Peyer's patch (tissue), 4 donors: ENCODE measurements at places on chromosomes 3 and 15. TPM values are rescaled to one million over a fixed set of nuclear protein-coding genes. Genes with fewer than 3 reads are reported as not detected.

DNA sequence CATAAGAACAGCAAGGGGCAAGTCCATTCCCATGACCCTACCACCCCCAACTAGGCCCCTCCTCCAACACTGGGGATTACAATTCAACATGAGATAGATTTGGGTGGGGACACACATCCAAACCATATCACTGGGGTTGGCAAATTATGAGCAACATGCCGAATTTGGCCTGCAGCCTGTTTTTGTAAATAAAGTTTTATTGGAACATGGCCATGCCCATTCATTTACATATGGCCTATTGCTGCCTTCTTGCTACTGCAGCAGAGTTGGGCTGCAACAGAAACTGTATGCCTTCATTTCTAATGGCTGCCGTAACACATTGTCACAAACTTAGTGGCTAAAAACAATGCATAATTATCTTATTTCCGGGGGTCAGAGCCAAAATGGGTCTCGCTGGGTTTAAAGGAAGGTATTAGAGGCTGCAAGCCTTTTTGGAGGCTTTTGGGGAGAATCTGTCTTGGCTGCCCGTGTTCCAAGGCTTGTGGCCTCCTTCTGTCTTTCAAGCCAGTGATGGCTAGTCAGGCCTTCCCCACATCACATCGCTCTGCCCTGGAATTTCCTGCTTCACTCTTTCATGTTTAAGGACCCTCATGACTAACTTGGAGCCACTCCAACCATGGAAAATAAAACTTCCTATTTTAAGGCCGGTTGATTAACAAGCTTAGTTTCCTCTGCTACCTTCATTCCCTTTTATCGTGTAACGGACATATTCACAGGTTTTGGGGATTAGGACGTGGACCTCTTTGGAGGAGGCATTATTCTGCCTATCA lies 428.5 kb upstream of the PROK2 start:
- no peak for DNase-seq

- DNase-seq, result no peak
Observed at GRCh38 chr3:130948929-130949328, 55.0 kb downstream of the ATP2C1 start.

DNA sequence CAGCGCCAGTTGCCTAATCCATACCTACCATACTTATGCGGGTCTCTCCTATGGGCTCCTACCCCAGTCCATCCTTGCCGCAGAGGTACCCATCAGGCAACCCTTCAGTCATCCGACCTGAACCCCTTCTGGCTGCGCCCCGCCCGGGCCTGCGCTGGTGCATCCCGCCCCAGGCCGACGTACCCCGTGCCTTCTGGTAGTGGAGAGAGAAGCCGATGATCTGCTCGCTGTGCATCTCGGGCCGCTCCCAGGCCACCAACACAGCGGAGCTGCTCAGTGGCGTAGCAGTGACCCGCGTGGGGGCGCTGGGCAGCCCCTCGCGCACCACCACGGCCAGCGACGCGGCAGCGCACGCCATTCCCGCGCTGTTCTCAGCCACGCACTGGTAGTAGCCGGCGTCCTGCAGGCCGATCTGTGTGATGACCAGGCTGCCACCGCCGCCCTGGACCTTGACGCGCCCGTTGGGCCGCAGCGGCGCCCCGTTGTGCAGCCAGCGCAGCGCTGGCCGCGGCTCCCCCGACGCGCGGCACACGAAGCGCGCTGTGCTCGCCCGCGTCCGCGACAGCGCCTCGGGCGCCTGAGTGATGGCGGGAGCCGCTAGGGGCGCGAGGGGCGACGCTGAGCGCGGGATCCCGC lies 17.9 kb upstream of the IGDCC3 start:
- DNase-seq, result no peak

DNA sequence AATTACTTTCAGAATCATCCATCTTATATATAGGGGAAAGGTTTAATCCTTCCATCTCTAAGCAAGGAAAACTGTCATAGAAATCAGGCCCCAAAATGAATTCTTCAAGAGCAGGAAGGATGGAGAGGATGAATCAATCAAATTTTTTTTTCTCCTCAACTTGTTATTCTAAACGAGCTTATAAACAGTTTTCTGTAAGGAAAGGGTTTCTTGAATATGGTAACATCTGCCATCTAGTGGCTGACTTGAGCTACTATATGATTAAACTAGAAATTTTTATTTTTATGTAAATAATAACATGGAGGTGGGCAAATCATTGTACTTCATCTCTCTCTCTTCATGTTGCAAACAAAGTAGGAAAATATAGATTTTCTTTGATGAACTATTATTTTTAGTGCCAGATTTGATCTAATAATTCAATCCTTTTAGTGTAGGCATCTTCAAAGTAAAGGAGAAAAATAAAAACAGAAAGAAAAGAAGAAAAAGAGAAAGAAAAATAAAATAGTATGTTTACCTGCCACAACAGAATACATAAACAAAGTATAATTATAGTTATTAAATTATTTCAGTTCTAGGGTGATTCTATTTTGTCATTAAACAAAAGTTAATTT lies 146.6 kb downstream of the SERPINI1 start:
- DNase-seq, result no peak

DNA sequence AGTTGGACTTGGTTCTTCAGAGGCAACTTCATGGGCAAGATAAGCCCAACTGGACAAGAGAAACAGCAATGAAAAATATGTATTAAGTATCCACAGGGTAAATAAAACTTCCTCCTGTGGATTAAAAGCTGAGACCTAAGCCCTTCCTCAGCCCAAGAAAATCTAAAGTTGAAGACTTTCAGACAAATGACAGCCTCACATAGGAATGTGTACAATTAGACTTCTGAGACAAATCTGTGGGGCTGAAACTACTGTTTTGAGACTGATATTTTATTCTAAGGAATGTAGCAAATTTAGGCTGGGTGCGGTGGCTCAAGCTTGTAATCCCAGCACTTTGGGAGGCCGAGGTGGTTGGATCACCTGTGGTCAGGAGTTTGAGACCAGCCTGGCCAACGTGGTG lies 74.2 kb upstream of the IL12A start:
- DNase-seq, result no peak

The CNTN4 gene
- total RNA-seq, result 5.4 TPM

DNA sequence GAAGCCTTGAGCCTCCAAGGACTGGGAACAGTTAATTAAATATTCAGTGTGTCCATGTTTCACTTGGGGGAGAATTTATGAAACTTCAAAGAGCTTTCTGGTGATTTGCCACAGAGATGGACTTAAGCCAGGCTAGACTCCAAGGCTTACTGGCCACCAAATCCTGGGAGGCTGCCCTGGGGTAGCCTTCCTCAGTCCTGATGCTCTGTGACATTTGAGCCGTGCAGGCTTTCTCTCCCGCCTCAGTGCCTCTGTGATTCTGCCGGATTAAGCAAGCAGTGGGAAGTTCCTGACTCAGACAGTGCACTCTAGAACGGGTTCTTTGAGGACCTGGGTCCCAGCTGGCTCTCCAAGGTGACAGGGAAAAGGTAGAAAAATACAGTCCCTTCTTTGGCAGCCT lies 314.7 kb upstream of the ICE2 start:
- no peak for DNase-seq

The MEIS2 gene
- total RNA-seq, result 16.1 TPM

The CSPG5 gene
- total RNA-seq, result 1.3 TPM

GRCh38 chr3:80159990-80160506 lies 392.2 kb upstream of the ROBO1 start:
- no peak for DNase-seq

- DNase-seq, result no peak
Observed at GRCh38 chr3:126078866-126079265, 5.1 kb downstream of the SLC41A3 start.

- DNase-seq, result no peak
Observed at GRCh38 chr3:31885235-31885634, 95.8 kb downstream of the OSBPL10 start.

DNA sequence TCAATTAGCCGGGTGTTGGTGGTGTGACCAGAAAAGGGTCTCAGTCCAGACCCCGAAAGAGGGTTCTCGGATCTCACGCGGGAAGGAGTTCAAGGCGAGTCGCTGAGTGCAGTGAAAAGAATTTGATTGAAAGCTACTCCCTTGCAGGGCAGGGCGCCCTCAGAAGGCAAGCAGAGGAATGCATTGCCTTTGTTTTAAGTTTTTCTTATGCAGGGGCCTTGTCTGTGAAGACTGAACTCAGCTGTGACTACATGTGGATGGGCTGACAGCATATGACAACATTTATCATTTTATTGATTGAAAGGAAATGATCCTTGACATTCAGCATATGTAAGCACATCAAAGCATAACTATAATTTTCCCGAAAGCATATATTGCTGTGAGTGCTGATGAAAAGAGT lies 11.8 kb downstream of the CPN2 start:
- no peak for DNase-seq

The SATB1 gene
- 66.1 TPM for total RNA-seq

- no peak for DNase-seq
Observed at GRCh38 chr3:70183781-70184504, 128.5 kb downstream of the MDFIC2 start.

The ADAMTS7 gene
- 24.8 TPM for total RNA-seq

The FAM227B gene
- total RNA-seq, result 4.1 TPM

The EIF1B gene
- total RNA-seq, result 24.3 TPM

DNA sequence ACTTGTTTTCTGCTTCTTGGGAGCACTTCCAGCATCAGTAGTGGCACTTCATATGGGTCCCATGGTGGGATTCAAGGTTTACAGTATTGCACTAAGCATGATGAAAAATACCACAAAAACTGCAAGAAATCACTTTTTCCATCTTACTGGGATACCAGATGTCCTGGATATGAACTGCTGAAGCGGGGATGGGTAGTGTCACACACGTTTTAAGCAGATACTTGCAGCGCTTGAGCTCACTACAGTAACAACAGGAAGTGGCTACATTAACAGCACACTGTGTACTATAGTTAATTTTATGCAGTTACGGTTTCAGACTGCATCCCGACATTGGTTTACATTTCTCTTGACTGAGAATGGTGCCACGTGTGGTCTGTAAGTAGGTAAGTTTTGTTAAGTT lies 3.5 kb upstream of the ISG20 start:
- DNase-seq, result peak; percentile 87

The RASL12 gene
- total RNA-seq, result 10.5 TPM

GRCh38 chr3:76147846-76148245 lies 362.5 kb upstream of the ZNF717 start:
- DNase-seq, result no peak

- DNase-seq, result no peak
Observed at GRCh38 chr3:56673781-56674457, 9.1 kb downstream of the TASOR start.

The LDHAL6B gene
- total RNA-seq, result not detected

The RFTN1 gene
- total RNA-seq, result 135 TPM

DNA sequence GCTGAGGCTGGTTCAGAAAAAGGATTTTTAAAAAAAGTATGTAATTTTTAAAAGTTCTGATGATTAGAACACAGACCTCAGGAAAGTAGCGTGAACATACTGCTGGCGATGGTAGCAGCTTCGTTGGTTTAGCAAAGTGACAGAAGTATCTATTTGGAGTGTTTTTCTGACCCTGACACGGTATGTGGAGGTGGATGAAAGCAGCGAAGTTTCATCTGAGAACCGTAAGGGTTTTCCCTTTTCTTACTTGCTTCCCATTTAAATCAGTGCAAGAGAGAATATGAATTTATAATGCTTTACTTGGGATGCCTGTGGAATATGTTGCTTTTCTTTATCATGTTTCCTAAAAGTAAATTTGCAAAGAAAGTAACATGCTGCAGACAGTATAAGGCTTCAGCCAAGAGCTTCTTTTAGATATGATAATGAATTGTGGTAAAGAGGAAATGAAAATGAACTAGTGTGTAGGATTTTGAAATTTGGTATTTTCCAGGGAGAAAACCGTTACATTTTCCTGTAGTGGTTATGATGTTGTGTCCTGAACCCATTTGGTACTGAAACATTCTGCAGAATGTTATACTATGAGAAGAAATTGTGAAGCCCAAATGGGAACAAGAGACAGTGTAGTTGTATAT lies 3.9 kb downstream of the CHST2 start:
- DNase-seq, result no peak

DNA sequence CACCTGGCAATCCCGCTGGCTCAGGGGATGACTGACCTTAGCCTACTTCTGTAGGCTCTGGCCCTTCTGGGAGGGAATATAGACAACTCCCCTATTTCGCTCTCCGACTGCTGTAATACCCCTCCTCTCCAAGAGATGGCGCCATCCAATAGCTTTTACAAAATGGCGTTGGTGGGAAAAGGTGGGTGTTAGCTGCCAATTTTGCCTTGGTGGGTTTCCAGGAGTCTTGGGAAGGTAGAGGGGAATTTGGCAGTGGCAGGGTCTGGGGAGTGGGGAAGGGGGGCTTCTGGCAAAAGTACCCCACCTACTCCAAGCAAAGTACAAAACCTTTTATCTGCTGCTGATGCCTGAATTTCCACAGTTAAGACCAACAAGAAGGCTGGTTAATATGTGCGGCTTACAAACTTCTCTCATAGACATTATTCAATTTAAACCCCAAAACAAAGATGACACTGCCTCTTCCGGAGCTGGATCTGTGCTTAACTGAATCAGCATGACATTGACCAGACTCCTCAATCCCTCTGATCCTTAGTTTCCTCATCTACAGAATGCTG lies 62.1 kb downstream of the RASGRF1 start:
- DNase-seq, result peak; percentile 55

DNA sequence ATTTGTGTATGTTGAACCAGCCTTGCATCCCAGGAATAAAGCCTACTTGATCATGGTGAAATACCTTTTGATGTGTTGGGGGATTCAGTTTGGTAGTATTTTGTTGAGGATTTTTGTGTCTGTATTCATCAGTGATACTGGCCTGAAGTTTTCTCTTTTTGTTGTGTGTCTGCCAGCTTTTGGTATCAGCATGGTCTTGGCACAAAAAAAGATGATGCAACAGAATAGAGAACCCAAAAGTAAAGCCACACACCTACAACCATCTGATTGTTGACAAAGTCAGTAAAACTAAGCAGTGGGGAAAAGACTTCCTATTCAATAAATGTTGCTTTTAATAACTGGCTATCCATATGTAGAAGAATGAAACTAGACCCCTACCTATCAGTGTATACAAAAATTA lies 77.6 kb downstream of the TCF12 start:
- no peak for DNase-seq

DNA sequence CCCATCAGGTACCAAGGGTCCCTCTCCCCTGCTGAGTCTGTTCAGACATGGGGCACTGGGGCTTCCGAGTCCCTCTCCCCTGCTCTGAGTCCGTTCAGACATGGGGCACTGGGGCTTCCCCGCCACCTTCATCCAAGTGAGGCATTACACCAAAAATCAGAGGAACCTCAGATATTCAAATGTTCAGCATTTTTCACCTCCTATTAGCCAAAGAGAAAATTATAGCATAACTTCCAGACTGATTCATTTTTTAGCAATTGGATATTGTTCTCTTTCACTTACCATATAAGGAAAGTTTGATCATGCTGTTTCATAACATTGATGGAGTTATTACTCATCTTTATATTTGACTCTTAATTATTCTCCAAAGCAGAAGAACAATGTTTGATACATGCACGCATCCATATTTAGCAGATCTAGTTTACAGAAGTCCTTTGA lies 213.9 kb downstream of the MTHFS start:
- DNase-seq, result no peak

The UBAP1L gene
- total RNA-seq, result 8.7 TPM

- no peak for DNase-seq
Observed at GRCh38 chr3:151687076-151687475, 46.7 kb upstream of the AADACL2 start.

The PROS1 gene
- 15.4 TPM for total RNA-seq

GRCh38 chr15:47951781-47952180 lies 169.0 kb upstream of the SLC24A5 start:
- no peak for DNase-seq

The TPM1 gene
- 997 TPM for total RNA-seq
